Smooth muscle cell of trachea (primary cell): ENCODE measurements at places on chromosomes 6 and 20. TPM values are rescaled to one million over a fixed set of nuclear protein-coding genes. Genes with fewer than 3 reads are reported as not detected.

Gene PTK6
- 0.17 TPM in 1 of 2 replicates, not detected in the other for total RNA-seq

Gene LY6G6F
- not detected in 2 replicates for total RNA-seq

Gene BPIFA1
- total RNA-seq = not detected in 2 replicates

Gene SULF2
- total RNA-seq = 0.29 and 11.7 TPM in 2 replicates

Gene NR2E1
- total RNA-seq = not detected in 2 replicates

Gene AGPAT1
- total RNA-seq = 17.5 and 42.2 TPM in 2 replicates

Gene LPA
- total RNA-seq = not detected in 2 replicates

Gene TRERF1
- total RNA-seq = 8.9 and 10.3 TPM in 2 replicates

Gene MRPL18
- total RNA-seq = 78.4 and 107 TPM in 2 replicates

Gene MCM8
- total RNA-seq = 3.3 and 14.3 TPM in 2 replicates

Gene BACH2
- 0.87 and 1.2 TPM in 2 replicates for total RNA-seq

Gene TINAG
- 0.58 TPM in 1 of 2 replicates, not detected in the other for total RNA-seq

Gene POM121L2
- not detected in 2 replicates for total RNA-seq

Gene RIN2
- 48.1 and 59.2 TPM in 2 replicates for total RNA-seq

Gene FOXA2
- not detected in 2 replicates for total RNA-seq

Gene HMGCLL1
- total RNA-seq = 1.2 and 1.3 TPM in 2 replicates

Gene CAP2
- total RNA-seq = 3.5 and 3.6 TPM in 2 replicates

Gene GRM1
- under 0.01 TPM in 2 replicates for total RNA-seq

Gene HMGN3
- total RNA-seq = 23.5 and 53.5 TPM in 2 replicates

Gene EYA2
- 0.44 and 1.5 TPM in 2 replicates for total RNA-seq

Gene SLC2A10
- total RNA-seq = 38.0 and 90.1 TPM in 2 replicates

Gene PPP1R14C
- total RNA-seq = 0.29 and 0.33 TPM in 2 replicates

Gene TM9SF4
- total RNA-seq = 31.4 and 48.1 TPM in 2 replicates

Gene UNC5CL
- total RNA-seq = under 0.01 and 0.15 TPM in 2 replicates

Gene NFKBIL1
- total RNA-seq = 23.3 and 41.0 TPM in 2 replicates

Gene CLPSL2
- total RNA-seq = not detected in 2 replicates

Gene TTLL9
- 0.17 TPM in 1 of 2 replicates, not detected in the other for total RNA-seq

Gene NRN1
- total RNA-seq = 0.29 and 0.83 TPM in 2 replicates

Gene TMEM244
- not detected in 2 replicates for total RNA-seq

Gene AVP
- total RNA-seq = not detected in 2 replicates

Gene F13A1
- total RNA-seq = not detected in 2 replicates

Gene KHDRBS2
- not detected in 2 replicates for total RNA-seq

Gene SLC13A3
- total RNA-seq = 2.9 and 6.0 TPM in 2 replicates

Gene MLN
- not detected in 2 replicates for total RNA-seq

Gene EYA4
- 26.2 and 29.9 TPM in 2 replicates for total RNA-seq

Gene RIPPLY2
- 0.29 and 0.66 TPM in 2 replicates for total RNA-seq

Gene ZBTB24
- 7.0 and 8.6 TPM in 2 replicates for total RNA-seq

Gene LTB
- total RNA-seq = not detected in 2 replicates

Gene XRN2
- 86.3 and 130 TPM in 2 replicates for total RNA-seq

Gene DACT2
- not detected in 2 replicates for total RNA-seq

Gene OR2H2
- not detected in 2 replicates for total RNA-seq

Gene GPLD1
- total RNA-seq = 0.17 TPM in 1 of 2 replicates, not detected in the other

Gene ID4
- 3.6 and 3.8 TPM in 2 replicates for total RNA-seq

Gene PRSS35
- 4.3 and 9.2 TPM in 2 replicates for total RNA-seq

Gene MRPL2
- 11.6 and 12.2 TPM in 2 replicates for total RNA-seq

Gene SLC17A9
- 4.8 and 7.4 TPM in 2 replicates for total RNA-seq

Gene HS3ST5
- not detected in 2 replicates for total RNA-seq

Gene OR2B6
- total RNA-seq = not detected in 2 replicates

Gene HSPA1B
- total RNA-seq = 140 and 202 TPM in 2 replicates

Gene SNRNP48
- 9.4 and 15.9 TPM in 2 replicates for total RNA-seq
